SJSA1 (cell line): ENCODE measurements at places on chromosomes 16 and 17. TPM values are rescaled to one million over a fixed set of nuclear protein-coding genes. Genes with fewer than 3 reads are reported as not detected.

DNA sequence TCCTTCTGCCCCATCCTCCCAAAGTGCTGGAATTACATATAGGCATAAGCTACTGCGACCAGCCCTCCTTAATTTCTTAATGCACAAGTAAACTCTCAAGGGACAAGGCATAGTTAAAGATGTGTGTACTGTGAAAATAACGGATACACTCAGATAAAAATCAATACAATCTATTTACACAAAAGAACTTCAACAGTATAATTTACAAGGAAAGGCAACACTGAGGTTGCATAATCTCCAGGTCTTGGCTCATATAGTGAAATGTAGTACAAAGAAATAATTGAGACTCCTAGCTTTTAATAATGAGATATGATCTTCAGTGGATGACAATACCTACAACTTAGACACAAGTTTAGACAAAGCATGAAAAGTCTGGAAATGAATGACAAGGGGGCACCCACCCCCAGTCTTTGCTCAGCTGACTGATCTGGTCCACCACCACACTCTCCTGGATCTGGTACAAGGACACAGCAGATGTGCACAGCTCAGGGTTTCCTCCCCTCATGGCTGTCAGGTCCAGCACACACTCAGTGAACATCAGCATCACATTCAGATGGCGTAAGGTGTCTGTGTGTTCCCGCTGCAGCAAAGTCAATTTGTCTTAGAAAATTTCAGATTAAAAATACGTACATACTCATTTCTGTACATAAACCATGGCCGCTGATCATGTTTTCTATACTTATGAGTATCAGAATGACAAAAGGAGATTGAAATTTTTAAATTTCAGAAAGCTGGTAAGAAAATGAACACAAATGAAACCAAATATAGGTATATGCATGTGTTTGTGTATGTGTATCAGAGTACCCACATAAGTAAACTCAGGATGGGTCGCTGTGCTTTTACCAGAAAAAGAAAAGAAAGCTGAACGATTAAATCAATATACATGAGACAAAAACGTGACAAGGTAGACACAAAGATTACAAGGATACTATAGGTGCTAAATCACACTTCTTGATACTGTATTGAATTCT, 33.7 kb upstream of the ALDH3A1 start:
- peaks cover under 1% of the 10 kb centered on the region; the same call in 1 of the 2 replicates for H3K36me3 ChIP-seq
- H3K27ac ChIP-seq: no peak overlapping the region
- no peak overlapping the region for H3K4me3 ChIP-seq

DNA sequence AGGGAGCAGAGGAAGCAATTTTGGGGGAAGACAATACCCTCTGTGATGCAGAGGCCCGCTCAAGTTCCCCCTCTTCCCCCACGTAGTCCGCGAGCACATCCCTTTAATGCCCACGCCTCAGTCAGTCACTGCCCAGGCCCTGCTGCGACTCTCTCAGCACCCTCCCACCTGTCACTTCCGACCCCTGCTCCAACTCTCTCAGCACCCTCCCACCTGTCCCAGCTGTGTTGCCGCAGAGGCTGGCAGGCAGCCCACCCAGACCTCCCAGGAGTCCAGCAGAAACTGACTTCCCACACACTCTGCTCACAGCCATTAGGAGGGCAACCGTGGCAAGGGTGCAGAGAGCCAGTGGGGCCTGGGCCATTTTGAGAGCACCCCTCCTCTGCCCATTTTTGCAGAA, 92.7 kb downstream of the WSCD1 start:
- H3K36me3 ChIP-seq: no peaks in the 10 kb centered on the region
- no peak overlapping the region for H3K27ac ChIP-seq
- H3K4me3 ChIP-seq: no peak overlapping the region
- no peaks in the 10 kb centered on the region for H3K4me1 ChIP-seq
- no peak for DNase-seq

GRCh38 chr16:24876231-24876630, 30.5 kb downstream of the SLC5A11 start:
- peaks cover 7% of the 10 kb centered on the region; the same call in 1 of the 2 replicates for H3K27me3 ChIP-seq
- H3K4me1 ChIP-seq: no peaks in the 10 kb centered on the region
- H3K36me3 ChIP-seq: no peaks in the 10 kb centered on the region
- H3K4me3 ChIP-seq: no peak overlapping the region
- H3K27ac ChIP-seq: no peak overlapping the region
- DNase-seq: no peak

DNA sequence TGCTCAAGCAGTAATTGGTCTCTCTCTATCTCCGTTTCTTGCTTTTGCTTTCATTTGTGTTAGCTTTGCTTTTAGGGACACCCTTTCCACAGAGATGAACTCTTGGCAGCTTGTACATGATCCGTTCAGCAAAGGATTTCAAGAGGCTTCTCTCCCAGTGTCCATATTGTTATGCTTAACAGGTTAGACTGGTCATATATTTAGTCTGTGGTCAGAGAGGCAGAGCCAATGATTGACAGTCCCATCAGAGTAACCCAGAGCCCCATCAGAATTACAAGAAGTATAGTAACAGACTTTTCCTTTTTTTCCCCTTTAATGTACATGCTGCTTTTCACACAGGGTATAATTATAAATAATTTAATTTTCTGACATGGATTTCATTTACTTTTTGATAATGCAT, 34.4 kb downstream of the GDPD1 start:
- no peak overlapping the region for H3K27ac ChIP-seq
- no peaks in the 10 kb centered on the region for H3K36me3 ChIP-seq
- H3K4me3 ChIP-seq: no peak overlapping the region
- no peak for DNase-seq
- H3K4me1 ChIP-seq: no peaks in the 10 kb centered on the region
- no peaks in the 10 kb centered on the region for H3K27me3 ChIP-seq

DNA sequence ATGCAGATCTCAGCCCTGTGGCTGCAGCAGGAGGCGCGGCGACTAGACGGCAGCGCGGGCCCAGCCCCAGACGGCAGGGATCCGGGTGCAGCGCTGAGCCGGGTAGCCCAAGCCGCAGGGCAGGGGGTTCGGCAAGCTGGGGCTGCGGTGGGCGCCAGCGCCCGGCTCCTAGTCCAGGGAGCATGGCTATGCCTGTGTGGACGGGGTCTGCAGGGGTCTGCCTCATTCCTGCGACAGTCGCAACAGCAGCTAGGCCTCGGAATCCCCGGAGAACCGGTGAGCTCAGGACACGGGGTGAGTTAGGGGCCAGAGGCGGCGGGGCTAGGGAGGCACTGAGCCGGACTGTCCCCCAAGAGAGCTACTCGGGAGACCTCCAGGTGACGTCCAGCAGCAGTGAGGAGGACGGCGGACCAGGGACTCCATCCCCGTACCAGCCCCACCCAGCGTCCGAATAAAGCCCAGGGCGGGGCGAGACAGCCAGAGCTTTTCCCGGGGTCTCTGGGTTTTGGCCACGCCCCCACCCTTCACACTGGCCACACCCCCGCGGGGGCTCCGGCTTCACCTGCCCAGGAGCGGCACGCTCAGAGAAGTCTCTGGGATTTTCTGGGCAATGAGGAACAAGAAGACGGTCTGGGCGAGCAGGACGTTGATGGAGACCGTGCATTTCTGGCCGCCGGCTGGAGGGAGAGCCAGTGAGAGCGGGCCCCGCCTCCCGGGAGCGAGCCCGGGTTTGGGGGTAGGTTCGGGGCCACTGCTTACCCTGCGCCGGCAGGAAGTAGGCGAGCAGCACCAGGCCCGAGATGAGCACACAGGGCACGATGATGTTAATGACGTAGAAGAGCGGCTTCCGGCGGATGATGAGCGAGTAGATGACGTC, 1.1 kb downstream of the C17orf107 start:
- DNase-seq: no peak
- H3K27me3 ChIP-seq: no peaks in the 10 kb centered on the region
- peaks cover 17% of the 10 kb centered on the region for H3K36me3 ChIP-seq
- H3K4me1 ChIP-seq: no peaks in the 10 kb centered on the region

DNA sequence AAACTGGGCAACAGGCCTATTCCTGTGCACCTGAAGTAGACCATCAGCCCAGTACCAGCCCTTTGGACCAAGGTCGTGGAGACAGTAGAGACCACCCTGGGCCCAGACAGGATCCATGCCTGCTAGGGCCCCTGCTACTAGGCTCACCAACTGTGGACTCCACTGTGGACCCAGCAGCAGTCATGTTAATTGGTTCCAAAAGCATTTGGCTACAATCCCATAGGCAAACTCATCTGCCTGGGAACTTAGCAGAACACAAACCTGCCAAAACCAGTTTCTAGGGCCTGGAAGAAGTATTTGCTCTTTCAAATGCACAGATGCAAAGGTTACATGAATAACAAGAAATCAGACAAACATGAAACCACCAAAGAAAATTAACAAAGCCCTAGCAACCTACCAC, 53.1 kb downstream of the ACSM2A start:
- no peaks in the 10 kb centered on the region for H3K4me1 ChIP-seq
- no peak for DNase-seq
- no peaks in the 10 kb centered on the region for H3K27me3 ChIP-seq
- H3K36me3 ChIP-seq: no peaks in the 10 kb centered on the region

CD300LB gene
- total RNA-seq: not detected in 2 replicates

DNA sequence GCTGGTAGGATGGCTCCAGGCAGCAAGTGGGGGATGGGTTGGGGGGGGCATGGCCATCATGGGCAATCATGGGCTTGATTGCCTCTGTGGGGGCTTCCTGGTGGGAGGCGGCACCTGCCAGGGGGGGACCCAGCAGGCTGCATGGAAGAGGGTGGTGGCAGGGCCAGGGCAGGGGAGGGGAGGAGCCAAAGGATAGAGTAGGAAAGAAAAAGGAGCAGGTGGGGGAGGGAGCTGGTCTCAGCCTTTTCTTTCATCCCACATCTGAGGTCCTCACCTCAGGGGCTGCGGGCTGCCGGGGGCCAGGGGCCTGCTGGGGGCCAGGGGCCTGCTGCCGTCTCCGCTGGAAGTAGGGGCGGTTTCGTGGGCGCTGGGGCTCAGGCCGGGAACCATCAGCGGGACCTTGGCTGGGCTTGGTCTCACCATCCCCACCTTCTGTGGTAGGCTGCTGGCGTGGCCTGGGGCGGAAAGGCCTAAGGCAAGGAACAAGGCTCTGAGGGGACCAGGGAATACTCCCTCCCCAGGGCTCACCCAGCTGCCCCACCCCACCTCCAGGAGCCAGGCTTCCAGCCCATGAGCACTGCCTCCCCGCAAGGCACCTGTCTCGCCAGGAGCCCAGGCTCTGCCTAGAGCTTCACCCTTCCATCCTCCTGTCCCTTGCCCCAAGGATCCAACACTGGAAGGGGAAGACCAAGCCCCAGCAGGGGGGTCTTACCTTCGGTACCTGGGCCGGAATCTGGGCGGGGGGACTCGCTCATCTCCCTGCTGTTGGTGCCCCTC, 5.0 kb downstream of the YBX2 start:
- H3K36me3 ChIP-seq: no peaks in the 10 kb centered on the region
- H3K4me3 ChIP-seq: no peak overlapping the region
- DNase-seq: no peak
- H3K4me1 ChIP-seq: peaks cover 4% of the 10 kb centered on the region
- no peak overlapping the region for H3K27ac ChIP-seq
- peaks cover 64% of the 10 kb centered on the region for H3K27me3 ChIP-seq

GRCh38 chr16:4962716-4963115, 4.6 kb downstream of the SEC14L5 start:
- no peak overlapping the region for H3K4me3 ChIP-seq
- no peak for DNase-seq
- peaks cover 10% of the 10 kb centered on the region for H3K4me1 ChIP-seq
- H3K27me3 ChIP-seq: peaks cover 9% of the 10 kb centered on the region
- no peak overlapping the region for H3K27ac ChIP-seq
- no peaks in the 10 kb centered on the region for H3K36me3 ChIP-seq
